Pulmonary artery endothelial cell (primary cell): ENCODE measurements at places on chromosomes 13 and 19. TPM values are rescaled to one million over a fixed set of nuclear protein-coding genes. Genes with fewer than 3 reads are reported as not detected.

The KIRREL2 gene
- 0.04 TPM in 1 of 2 replicates, not detected in the other for total RNA-seq

The RFPL4A gene
- 0.11 and 0.13 TPM in 2 replicates for total RNA-seq

The CYP2A6 gene
- total RNA-seq, result not detected in 2 replicates

The ZNF208 gene
- not detected in 2 replicates for total RNA-seq

The IL17D gene
- 5.8 and 9.6 TPM in 2 replicates for total RNA-seq

The GJB6 gene
- not detected in 2 replicates for total RNA-seq

The DCLK1 gene
- 1.5 and 2.2 TPM in 2 replicates for total RNA-seq

The ZNF730 gene
- 1.5 and 1.9 TPM in 2 replicates for total RNA-seq

The PRR36 gene
- total RNA-seq, result 0.07 TPM in 1 of 2 replicates, not detected in the other

The ANO8 gene
- total RNA-seq, result 2.0 and 4.1 TPM in 2 replicates

The ZNF577 gene
- total RNA-seq, result 3.1 and 3.6 TPM in 2 replicates

The ZNF563 gene
- 1.5 and 3.5 TPM in 2 replicates for total RNA-seq
